Fibroblast of lung (primary cell): ENCODE measurements at places on chromosomes 4 and X.

DNA sequence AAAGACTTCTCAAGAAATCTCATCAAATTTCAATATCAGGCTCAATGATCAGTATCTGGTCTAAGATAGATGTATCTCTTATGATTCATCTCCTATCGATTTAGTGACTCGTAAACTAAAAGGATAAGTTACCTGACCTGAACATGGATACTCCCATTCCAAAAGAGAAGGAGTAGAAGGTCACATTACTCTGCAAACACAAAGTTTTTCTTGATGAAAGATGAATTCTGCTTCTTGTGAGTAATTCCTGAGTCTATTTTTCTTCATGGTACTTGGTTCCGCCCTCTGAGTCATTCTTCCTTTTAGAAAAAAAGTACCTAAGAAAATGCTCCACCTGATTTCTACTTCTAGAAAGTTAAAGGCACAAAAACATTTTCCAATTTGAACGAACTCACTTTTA lies 223.1 kb upstream of the SLIT2 start:
- H3K4me3 ChIP-seq, result no peak overlapping the region
- no peaks in the 10 kb centered on the region for H3K27me3 ChIP-seq
- H3K27ac ChIP-seq, result no peak overlapping the region
- no peaks in the 10 kb centered on the region for H3K4me1 ChIP-seq
- H3K36me3 ChIP-seq, result no peaks in the 10 kb centered on the region
- DNase-seq, result peak; percentile 26

- no peak overlapping the region for H3K27ac ChIP-seq
- H3K4me3 ChIP-seq, result no peak overlapping the region
- peaks cover 2% of the 10 kb centered on the region for H3K4me1 ChIP-seq
- H3K27me3 ChIP-seq, result no peaks in the 10 kb centered on the region
- H3K36me3 ChIP-seq, result no peaks in the 10 kb centered on the region
These were observed 2065.8 kb downstream of the ARAP2 start for GRCh38 chr4:34178476-34178875.

GRCh38 chr4:116866106-116866505 lies 219.3 kb downstream of the TRAM1L1 start:
- peak; percentile 65 for DNase-seq
- no peak overlapping the region for H3K27ac ChIP-seq
- no peaks in the 10 kb centered on the region for H3K36me3 ChIP-seq
- H3K4me1 ChIP-seq, result no peaks in the 10 kb centered on the region

- no peaks in the 10 kb centered on the region for H3K27me3 ChIP-seq
- DNase-seq, result peak; percentile 81
- peaks cover 5% of the 10 kb centered on the region for H3K4me1 ChIP-seq
- no peak overlapping the region for H3K27ac ChIP-seq
These were observed 80.1 kb downstream of the RAP1GDS1 start for GRCh38 chr4:98341309-98341708.

GRCh38 chr4:93731456-93731855 lies 97.1 kb upstream of the ATOH1 start:
- no peaks in the 10 kb centered on the region for H3K4me1 ChIP-seq
- no peaks in the 10 kb centered on the region for H3K36me3 ChIP-seq
- peak; percentile 10 for DNase-seq
- H3K27me3 ChIP-seq, result no peaks in the 10 kb centered on the region
- no peak overlapping the region for H3K27ac ChIP-seq
- H3K4me3 ChIP-seq, result no peak overlapping the region

GRCh38 chr4:8607603-8608481 lies 15.3 kb downstream of the CPZ start:
- H3K27ac ChIP-seq, result no peak overlapping the region
- H3K4me3 ChIP-seq, result no peak overlapping the region
- H3K36me3 ChIP-seq, result peaks cover 1% of the 10 kb centered on the region
- H3K4me1 ChIP-seq, result no peaks in the 10 kb centered on the region

GRCh38 chrX:47607091-47607490 lies 12.6 kb downstream of the SYN1 start:
- H3K27ac ChIP-seq, result no peak overlapping the region
- no peaks in the 10 kb centered on the region for H3K4me1 ChIP-seq
- peak; percentile 23 for DNase-seq
- no peak overlapping the region for H3K4me3 ChIP-seq

GRCh38 chr4:89306486-89307177 lies 968 bp downstream of the GPRIN3 start:
- no peak for DNase-seq
- no peak overlapping the region for H3K27ac ChIP-seq
- H3K4me1 ChIP-seq, result no peaks in the 10 kb centered on the region
- peaks cover 16% of the 10 kb centered on the region for H3K27me3 ChIP-seq

DNA sequence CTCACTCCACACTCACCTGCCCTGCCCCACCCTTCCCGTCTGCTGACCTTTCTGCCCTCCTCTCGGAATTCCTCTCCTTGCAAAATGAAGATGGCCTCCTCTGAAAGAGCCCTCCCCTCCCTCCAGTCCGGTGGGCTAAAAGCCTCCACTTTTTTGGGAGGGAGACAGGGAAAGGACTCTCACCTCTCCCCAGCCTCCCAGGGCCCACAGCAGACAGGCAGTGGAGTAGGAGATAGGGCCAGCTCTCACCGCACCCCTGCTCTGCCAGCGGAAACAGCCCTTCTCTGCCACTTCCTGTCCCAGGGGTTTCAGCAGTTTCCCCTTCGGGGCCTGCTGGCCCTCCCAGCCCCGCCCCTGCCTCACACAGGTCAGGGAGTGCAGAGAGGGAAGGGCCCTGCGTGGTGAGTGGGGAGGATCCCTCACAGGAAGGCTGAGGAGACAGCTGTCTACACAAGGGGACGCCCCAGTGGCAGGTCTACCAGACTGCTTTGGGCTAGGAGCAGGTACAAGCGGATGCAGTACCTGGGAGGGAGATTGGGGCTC lies 18.2 kb downstream of the ELF4 start:
- H3K36me3 ChIP-seq, result no peaks in the 10 kb centered on the region
- H3K27ac ChIP-seq, result no peak overlapping the region
- H3K4me3 ChIP-seq, result no peak overlapping the region
- H3K27me3 ChIP-seq, result no peaks in the 10 kb centered on the region

GRCh38 chr4:96352051-96352517 lies 512.2 kb downstream of the PDHA2 start:
- no peaks in the 10 kb centered on the region for H3K36me3 ChIP-seq
- peak; percentile 23 for DNase-seq
- H3K4me3 ChIP-seq, result no peak overlapping the region
- H3K27me3 ChIP-seq, result no peaks in the 10 kb centered on the region
- H3K27ac ChIP-seq, result no peak overlapping the region

DNA sequence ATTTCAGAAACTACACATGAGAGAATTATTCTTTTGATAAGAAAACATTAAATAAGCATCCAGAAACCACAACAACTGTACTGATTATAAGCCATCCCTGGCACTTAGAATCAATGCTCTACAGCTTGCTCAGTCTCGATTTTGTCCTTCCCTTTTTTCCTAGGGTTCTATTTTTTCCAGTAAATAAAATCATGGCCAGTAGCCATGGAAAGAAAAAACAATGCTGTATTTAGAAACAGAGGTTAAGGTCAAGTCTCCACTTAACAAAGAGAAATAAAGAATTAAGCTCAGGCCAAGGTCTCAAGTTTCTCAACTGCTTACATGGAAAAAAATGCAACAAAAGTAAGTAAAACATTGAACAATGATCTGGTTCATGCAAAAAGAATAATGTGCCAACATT lies 38.7 kb upstream of the GRID2 start:
- H3K27me3 ChIP-seq, result no peaks in the 10 kb centered on the region
- DNase-seq, result peak; percentile 47
- H3K36me3 ChIP-seq, result no peaks in the 10 kb centered on the region
- H3K27ac ChIP-seq, result no peak overlapping the region
- H3K4me3 ChIP-seq, result no peak overlapping the region
- no peaks in the 10 kb centered on the region for H3K4me1 ChIP-seq

DNA sequence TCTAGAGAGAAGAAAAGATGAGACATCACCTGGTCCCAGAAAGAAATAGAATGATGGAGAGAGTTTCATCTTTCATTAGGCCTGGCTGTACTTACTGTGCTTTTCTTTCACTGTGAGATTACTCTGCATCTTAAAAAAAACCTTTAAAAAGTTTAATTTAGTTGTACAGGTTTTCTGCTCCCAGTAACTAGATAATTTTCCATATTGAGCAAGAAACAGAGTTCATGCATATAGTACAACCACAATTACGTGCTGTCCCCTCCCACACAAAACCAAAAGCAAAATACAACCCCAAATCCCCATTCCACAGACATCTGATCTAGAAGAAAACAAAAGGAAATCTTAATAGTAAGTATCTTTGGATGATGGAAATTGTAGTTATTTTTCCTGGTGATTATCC lies 371.2 kb downstream of the SH2D1A start:
- H3K27me3 ChIP-seq, result no peaks in the 10 kb centered on the region
- H3K4me1 ChIP-seq, result no peaks in the 10 kb centered on the region
- no peak overlapping the region for H3K4me3 ChIP-seq
- no peak for DNase-seq
- H3K27ac ChIP-seq, result no peak overlapping the region
- H3K36me3 ChIP-seq, result no peaks in the 10 kb centered on the region

GRCh38 chr4:8089862-8090261 lies 68.8 kb downstream of the ABLIM2 start:
- no peak overlapping the region for H3K27ac ChIP-seq
- no peak for DNase-seq
- no peaks in the 10 kb centered on the region for H3K36me3 ChIP-seq
- no peak overlapping the region for H3K4me3 ChIP-seq
- no peaks in the 10 kb centered on the region for H3K4me1 ChIP-seq

- no peak overlapping the region for H3K4me3 ChIP-seq
- H3K27ac ChIP-seq, result no peak overlapping the region
- H3K27me3 ChIP-seq, result no peaks in the 10 kb centered on the region
These were observed 260.0 kb downstream of the ASMT start for GRCh38 chrX:1874899-1875298.

DNA sequence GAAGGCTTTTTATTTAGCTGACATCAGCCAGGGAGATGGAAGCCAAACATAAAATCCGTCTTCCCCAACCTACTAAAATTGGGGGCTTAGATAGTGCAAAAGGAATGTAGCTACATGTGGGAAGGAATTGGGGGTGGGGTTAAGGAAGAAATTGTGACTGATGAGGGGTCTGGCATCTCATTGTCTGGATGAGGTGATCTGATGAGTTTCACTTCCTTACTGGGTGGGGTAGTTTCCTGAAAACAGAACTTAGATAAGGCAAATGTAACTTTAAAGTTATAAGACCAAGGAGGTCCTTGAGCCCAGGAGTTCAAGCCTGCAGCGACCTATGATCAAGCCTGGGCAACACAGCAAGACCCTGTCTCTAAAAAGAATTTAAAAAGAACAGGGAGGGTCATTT lies 105.5 kb upstream of the NEIL3 start:
- no peaks in the 10 kb centered on the region for H3K36me3 ChIP-seq
- H3K27ac ChIP-seq, result no peak overlapping the region
- no peak overlapping the region for H3K4me3 ChIP-seq
- H3K4me1 ChIP-seq, result no peaks in the 10 kb centered on the region
- no peaks in the 10 kb centered on the region for H3K27me3 ChIP-seq

GRCh38 chrX:77347572-77347971 lies 99.6 kb upstream of the FGF16 start:
- DNase-seq, result peak; percentile 15
- H3K27ac ChIP-seq, result no peak overlapping the region
- no peaks in the 10 kb centered on the region for H3K4me1 ChIP-seq
- H3K27me3 ChIP-seq, result no peaks in the 10 kb centered on the region
- no peaks in the 10 kb centered on the region for H3K36me3 ChIP-seq

DNA sequence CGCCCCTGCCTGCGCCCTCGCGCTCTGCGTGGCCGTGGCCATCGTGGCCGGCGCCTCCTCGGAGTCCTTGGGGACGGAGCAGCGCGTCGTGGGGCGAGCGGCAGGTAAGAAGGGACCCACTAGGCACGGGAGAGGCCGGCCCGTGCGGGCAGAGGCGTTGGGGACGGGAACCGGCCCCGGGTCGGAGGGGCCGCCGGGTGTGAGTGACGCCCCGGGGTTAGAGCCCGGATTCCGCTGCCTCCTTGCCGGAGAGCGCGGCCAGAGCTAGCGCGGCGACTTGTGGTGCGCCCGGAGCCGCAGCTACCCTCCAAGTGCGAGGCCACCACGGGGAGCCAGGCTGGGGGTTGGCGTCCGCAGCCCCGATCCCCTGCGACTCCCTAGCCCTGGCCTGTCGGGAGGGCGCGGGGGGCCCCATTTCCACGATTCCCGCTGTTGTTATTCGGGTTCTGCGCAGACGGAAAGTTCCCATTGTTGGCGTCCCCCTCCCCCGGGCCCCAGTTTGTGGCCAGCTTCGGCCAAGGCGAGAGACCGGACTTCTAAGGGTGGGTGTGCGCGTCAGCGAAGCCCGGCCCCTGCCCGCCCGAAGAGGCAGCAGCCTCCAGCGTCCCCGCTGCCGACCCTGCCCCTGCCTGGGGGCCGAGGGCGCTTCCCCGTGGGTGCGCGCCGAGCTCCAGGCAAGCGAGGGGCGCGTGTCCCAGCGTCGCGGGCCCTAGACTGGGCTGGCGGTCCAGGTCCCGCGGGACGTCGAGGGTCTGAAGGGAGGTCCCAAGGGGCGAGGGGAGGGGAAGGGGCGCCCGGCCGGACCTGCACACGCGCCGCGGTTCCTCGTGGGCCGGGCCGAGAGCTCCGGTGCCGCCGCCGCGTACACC lies 1.1 kb downstream of the FGFR3 start:
- peaks cover 21% of the 10 kb centered on the region for H3K27me3 ChIP-seq
- no peak overlapping the region for H3K27ac ChIP-seq
- H3K36me3 ChIP-seq, result no peaks in the 10 kb centered on the region
- no peaks in the 10 kb centered on the region for H3K4me1 ChIP-seq
- no peak overlapping the region for H3K4me3 ChIP-seq

DNA sequence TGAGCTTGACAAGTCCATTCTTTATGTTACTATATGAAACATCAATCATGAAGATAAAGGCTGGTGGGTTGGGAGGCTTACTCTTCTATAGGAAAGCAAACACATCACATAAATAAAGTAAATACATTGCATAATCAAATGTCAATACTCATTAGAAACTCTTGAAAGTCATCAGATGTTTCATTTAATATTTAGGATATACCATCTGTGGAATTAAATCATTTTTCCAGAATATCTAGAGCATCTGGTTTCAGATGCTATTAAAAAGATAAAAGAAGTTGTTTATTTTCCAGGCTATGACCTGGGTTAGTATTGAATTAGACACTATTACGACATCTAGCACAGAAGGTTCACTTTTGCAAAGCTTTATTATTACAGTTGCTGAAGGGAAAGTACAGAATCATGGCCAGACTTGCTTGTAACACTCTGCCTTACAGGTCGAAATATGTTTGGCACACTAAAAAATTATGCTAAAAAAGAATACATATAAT lies 72.6 kb downstream of the METTL14 start:
- peaks cover 6% of the 10 kb centered on the region for H3K36me3 ChIP-seq
- no peak overlapping the region for H3K27ac ChIP-seq
- no peak overlapping the region for H3K4me3 ChIP-seq
- DNase-seq, result no peak
- H3K4me1 ChIP-seq, result peaks cover 19% of the 10 kb centered on the region
